ENCODE measurements at places on chromosomes 7 and 10. TPM values are rescaled to one million over a fixed set of nuclear protein-coding genes. Genes with fewer than 3 reads are reported as not detected.

DNA sequence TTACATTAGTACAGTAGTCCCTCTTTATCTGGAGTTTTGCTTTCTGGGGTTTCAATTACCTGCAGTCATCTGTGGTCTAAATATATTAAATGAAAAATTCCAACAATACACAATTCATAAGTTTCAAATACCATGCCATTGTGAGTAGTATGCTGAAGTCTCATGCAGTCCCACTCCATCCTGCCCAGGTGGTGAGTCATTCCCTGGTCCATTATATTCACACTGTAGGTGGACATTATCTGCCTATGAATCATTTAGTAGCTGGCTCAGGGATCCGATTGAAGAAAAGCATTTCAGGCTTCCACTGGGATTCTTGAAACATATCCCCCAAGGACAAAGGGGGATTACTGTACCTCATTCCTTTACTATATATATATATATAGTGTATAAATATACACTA lies 298.2 kb upstream of the GALNT17 start:
- H3K27me3 ChIP-seq = peaks cover 8% of the 10 kb centered on the region
- no peaks in the 10 kb centered on the region for H3K36me3 ChIP-seq
- peaks cover 9% of the 10 kb centered on the region for H3K4me1 ChIP-seq
- H3K4me3 ChIP-seq = no peak overlapping the region

DNA sequence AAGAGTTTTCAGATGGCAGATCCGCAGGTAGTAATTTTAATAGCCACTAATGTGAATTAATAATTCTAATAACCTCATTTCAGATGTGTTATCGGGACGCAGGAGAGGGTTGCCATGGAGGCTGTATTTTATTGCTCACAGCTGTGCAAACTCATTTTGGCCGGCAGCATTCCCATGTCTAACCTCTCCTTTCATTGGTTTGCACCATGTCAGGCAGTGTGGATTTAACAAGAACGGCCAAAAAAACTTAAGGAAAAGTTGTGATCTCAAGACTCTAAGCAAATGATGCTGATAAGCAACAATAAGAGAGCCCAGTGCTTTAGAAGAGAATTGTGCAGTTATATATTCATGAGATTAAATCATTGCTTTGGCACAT lies 88.7 kb upstream of the NRP1 start:
- no peaks in the 10 kb centered on the region for H3K4me1 ChIP-seq
- peaks cover 8% of the 10 kb centered on the region for H3K27me3 ChIP-seq
- no peak overlapping the region for H3K4me3 ChIP-seq
- no peak overlapping the region for H3K27ac ChIP-seq

DNA sequence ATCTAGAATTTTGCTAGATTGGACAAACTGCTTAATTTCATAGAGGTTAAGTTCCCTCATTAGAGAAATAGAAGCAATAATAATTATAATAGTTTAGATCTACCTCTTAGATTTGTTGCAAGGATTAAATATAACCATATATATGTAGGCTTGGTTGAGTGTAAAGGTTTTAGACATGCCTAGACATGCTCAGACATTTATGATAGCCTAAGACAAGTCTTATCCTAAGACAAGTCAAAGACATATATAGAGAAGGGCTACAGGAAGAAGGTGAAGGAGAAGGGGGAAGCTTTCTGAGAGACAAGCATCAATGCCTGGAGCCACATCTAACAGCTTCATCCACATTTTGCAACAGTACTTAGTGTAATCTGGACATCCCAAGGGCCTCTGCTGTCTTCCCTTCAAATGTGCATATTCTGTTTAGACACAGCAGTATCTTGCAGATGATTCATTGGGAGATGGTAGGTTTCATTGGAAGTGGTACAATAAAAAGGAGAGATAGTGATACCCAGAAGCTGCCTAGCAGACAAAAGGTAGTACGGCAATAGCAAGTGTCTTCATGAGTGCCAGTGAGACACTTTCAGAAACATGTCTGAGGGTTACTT lies 146.5 kb downstream of the HGF start:
- no peaks in the 10 kb centered on the region for H3K27me3 ChIP-seq
- H3K27ac ChIP-seq = no peak overlapping the region
- no peaks in the 10 kb centered on the region for H3K36me3 ChIP-seq
- H3K4me3 ChIP-seq = no peak overlapping the region

GRCh38 chr7:148708026-148708885 lies 9.6 kb downstream of the CUL1 start:
- H3K27me3 ChIP-seq = no peaks in the 10 kb centered on the region
- no peak overlapping the region for H3K4me3 ChIP-seq
- no peak for DNase-seq
- peak overlapping the region; percentile 34 for H3K27ac ChIP-seq
- peaks cover 5% of the 10 kb centered on the region for H3K36me3 ChIP-seq

GRCh38 chr7:68256295-68256694 lies 1259.7 kb downstream of the TYW1 start:
- H3K27ac ChIP-seq = no peak overlapping the region
- DNase-seq = no peak

Gene ACSM6
- not detected for total RNA-seq

Measured in activated CD4-positive, alpha-beta T cell treated with anti-CD3 and anti-CD28 coated beads, Interleukin-2, amount 10 ng/mL, durations not matched to agents 7 days and 5 days (primary cell).